COR-L47 (cell line): ENCODE measurements at places on chromosomes 7 and 10.
A peak's percentile ranks its signal among the peaks of the same experiment; 100 is the strongest.

GRCh38 chr7:112554591-112554990 lies 73.8 kb downstream of the LSMEM1 start:
- no peak for DNase-seq

DNA sequence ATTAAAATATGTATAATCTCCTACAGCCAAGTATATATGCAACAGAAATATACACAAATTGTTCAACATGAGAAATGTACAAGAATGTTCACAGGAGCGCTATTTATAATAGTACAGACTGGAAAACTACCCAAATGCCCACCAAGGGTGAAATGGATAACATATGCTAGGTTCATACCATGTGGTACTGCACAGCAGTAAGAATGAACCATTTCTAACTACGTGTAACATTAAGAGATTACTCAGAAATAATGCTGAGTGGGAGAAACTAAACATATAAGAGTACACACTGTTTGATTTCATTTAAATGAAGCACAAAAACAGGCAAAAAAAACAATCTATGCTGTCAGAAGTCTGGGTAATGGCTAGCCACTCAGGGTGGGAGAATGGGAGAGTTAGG lies 45.8 kb downstream of the RNLS start:
- no peak for DNase-seq

- no peak for DNase-seq
Measured at GRCh38 chr10:94546049-94546900, 687 bp downstream of the HELLS start.

DNA sequence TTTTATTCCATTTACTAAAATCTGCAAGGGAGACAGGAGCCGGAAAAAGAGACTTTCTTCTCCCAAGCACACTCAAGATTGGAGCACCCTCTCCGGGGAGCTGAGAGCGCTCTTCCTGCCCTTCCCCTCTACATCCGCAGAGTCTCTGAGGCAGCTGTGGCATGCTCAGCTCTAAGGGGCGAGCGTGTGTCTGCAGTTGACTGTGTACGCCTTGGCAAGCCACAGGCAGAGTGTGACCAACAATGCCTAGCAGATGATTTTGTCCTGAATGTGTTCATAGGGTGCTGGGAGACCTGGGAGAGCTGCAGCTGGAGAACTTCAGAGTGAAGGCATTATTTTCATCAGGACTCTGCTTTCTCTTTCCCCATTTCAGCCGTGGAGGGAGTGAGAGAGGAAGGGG lies 20.7 kb downstream of the MTURN start:
- no peak for DNase-seq

DNA sequence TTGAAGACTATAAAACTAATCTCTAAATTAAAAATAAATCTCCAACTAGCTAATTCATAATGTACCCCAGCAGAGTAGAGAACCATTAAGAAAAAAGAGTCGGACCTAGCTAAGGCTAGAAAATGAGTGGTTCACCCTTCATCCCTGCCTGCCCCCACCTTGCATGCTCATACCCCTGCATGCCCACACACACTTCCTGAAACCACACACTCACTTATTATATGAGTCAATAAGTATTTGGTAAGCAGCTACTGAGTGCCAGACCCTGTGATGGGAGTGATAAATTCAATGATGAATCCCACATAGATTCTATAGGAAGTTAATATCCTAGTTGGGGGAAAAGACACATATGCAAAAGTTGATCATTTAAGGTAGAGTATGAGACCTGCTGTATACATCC lies 152.9 kb upstream of the INHBA start:
- no peak for DNase-seq

- DNase-seq = no peak
Measured at GRCh38 chr7:115906731-115907130, 123.8 kb downstream of the TFEC start.

GRCh38 chr10:44180321-44181168 lies 204.4 kb downstream of the CXCL12 start:
- no peak for DNase-seq

- DNase-seq = no peak
Measured at GRCh38 chr7:26001662-26002244, 150.2 kb upstream of the NFE2L3 start.

GRCh38 chr7:42414941-42415505 lies 178.0 kb upstream of the GLI3 start:
- no peak for DNase-seq

GRCh38 chr10:124864421-124865193 lies 63.0 kb downstream of the ABRAXAS2 start:
- DNase-seq = no peak

- DNase-seq = peak; percentile 14
Measured at GRCh38 chr7:121961089-121961867, 88.3 kb downstream of the PTPRZ1 start.

- DNase-seq = no peak
Measured at GRCh38 chr10:128481152-128481840, 355.1 kb upstream of the MKI67 start.

- DNase-seq = no peak
Measured at GRCh38 chr10:13180788-13181187, 19.4 kb downstream of the MCM10 start.

- no peak for DNase-seq
Measured at GRCh38 chr10:100662067-100662466, 83.3 kb upstream of the PAX2 start.

DNA sequence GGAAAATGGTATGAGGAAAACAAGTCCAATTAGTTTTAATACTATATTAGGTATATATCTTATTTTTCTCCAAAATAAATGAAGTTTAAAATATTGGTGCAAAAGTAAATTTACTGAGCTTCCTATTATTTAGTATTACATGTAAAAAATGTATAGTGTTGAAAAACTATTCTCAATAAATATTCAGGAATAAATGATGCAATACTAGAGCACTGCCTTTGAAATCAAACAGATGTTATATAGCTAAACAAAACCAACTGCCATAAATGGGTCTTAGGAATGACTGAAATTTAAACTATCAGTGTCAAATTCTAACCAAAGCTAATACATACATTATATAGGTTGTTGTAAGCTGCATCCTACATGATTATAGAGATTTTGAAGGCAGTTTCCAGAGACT lies 1434.0 kb upstream of the LRRTM3 start:
- no peak for DNase-seq

DNA sequence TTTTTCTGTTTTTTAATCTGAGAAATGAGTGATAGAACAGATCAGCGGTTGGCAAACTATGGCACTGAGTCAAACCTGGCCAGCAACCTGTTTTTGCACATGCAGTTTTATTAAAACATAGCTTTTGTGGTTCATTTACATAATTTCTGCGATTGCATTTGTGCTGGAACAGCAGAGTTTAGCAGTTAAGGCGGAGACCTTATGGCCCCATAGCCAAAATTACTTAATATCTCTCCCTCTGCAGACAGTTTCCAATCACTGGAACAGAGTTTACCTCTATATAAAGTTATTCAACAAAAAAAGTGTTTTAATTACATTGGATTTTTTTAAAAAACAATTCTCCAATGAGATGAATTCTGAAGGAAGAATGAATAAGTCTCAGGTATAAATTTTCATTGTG lies 212.1 kb downstream of the DGKB start:
- DNase-seq = no peak

DNA sequence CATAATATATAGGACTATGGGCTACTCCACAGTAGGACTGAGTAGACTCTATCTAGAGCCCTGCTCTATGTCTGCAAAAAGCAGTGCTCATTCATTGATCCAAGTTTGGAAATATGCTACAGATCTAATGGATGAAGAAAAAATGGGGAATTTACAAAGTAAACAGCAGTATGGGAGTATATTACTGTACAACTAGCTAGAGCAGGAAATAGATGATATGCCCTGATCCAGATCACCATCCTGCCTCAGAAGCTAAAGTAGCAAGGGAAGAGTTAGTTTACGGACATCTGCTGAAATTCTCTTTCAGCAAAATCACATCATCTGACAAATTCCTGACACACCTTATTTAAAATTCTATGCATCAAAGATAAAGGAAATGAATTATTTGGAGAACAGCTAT lies 168.2 kb upstream of the SEMA3A start:
- no peak for DNase-seq

GRCh38 chr7:144656965-144657517 lies 178.8 kb downstream of the TPK1 start:
- DNase-seq = no peak

- no peak for DNase-seq
Measured at GRCh38 chr7:150382123-150382843, 3.2 kb downstream of the ZNF775 start.

DNA sequence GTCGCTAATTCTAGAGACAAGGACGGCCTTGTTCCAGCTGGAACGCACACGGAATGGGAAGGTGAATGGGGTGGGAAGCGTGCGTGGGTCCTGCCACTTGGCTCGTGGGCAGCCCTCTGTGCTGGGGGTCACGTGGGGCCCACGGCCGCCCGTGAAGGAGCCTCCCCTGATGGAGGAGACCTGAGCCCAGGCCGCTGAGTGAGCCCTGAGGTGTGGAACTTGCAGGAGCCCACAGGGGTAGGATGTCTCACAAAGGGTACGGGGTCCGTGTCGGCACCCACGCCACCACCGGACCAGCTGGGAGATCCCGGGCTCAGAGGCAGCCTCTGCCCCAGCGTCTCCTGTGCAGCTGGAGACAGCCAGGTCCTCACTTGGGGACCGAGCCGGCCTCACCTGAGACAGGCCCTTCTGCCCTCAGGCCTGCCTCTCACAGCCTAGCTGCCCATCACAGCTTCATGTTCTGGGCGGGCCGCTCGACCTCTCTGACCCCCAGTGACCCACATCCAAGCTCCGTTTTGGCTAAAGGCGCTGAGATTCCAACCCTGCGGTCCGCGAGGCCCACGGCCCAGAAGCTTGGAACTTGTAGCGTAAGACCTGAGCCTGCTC lies 84.8 kb downstream of the FOXL3 start:
- no peak for DNase-seq

- DNase-seq = no peak
Measured at GRCh38 chr7:120221666-120222065, 51.3 kb upstream of the KCND2 start.

DNA sequence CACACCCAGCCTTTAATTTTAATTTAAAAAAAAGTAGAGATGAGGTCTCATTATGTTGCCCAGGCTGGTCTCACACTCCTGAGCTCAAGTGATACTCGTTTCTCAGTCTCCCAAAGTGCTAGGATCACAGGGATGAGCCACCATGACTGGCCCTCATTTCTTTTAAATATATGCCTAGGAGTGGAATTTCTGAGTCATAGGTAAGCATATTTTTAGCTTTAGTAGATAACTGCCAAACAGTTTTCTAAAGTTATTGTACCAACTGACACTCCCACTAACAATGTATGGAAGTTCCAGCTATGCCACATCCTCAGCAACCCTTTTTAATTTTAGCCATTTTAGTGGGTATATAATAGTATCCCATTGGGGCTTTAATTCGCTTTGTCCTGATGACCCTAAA lies 13.8 kb upstream of the PPIF start:
- no peak for DNase-seq

DNA sequence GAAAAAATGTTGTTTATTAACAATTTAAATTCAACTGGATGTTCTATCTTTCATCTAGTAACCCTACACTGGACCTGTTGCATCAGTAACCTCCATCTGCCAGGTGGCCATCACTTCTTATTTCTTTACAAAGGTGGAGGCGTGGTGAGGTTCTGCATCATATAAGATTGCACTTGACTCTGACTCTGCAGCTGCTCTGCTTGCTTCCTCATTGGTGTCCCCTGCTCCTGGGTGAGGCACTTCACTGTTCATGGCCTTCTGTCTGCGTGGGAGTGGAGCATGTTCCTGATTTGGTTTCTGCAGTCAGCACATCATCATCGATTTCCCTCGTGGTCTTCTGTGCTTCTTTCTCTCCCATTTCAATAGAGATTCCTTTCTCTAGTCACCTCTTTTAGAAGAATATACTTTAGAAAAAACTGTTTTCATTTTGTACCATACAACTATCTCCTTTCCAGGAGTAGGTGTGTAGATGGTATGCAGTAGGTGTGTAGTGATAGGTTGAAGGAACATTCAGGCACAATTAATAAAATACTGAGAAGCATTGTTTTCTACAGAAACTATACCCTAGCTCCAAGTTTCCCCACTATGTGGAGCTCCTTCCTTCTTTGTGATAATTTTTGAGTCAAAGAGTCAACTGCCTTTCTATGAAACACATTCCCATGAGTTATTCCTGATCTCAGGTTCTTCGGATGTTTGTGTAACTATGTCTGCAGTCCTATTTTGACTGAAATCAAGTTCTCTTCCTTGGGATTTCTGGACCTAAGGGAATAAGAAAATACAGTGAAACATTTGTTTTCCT lies 231.7 kb upstream of the CNTNAP2 start:
- no peak for DNase-seq

GRCh38 chr10:3476640-3477448 lies 304.3 kb upstream of the PITRM1 start:
- no peak for DNase-seq

DNA sequence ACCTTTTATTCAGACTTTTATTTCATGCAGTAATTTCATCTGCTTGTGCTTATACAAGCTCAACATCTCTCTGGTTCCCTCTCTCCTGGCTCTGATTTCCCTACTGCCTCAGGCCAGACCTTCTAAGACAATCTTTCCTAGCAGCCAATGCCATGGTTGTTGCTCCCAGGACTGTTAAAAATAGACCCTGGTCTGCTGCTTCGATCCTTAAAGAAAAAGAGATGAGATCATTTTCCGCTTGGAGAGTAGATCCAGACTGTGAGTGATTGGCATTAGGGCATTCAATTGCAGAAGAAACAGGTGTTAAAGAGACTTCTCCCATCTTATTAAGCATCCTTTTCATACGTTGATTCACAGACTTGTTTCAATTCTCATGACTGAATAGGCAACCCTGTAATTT lies 68.4 kb upstream of the ITGB1 start:
- no peak for DNase-seq

GRCh38 chr7:127884066-127884559 lies 147.1 kb downstream of the LRRC4 start:
- no peak for DNase-seq
